ENCODE measurements at places on chromosomes 11 and 22.
A peak's percentile ranks its signal among the peaks of the same experiment; 100 is the strongest.

DNA sequence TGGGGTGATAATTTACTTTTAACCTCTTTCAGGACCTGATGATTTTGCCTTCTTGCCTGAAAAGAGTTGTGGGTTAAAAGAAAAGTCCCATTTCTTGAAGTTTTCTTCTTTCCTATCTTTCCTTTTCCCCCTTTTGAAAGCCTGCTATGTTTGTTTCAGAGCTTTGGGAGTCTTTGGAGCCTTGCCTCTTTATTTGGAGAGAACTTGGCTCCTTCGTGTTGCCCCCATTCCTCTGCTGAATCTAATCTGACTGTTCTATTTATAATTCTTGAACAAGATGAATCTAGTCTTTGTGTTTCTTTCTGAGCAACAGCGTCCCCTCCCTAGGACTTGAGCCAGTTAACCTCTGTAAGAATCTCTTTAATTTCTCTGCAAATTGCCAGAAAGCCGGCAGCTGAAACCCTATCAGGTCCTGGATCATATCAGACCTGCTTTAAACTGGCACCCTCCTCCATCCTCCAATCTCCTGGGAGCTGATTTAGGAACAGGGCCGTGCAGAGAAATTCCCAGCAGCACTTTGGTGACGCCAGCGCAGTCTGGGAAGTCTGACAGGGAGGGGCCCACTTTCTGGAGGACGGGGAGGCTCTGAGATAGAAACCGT is 289.1 kb upstream of the SORL1-AS1 start:
- peak; percentile 23 for DNase-seq

DNA sequence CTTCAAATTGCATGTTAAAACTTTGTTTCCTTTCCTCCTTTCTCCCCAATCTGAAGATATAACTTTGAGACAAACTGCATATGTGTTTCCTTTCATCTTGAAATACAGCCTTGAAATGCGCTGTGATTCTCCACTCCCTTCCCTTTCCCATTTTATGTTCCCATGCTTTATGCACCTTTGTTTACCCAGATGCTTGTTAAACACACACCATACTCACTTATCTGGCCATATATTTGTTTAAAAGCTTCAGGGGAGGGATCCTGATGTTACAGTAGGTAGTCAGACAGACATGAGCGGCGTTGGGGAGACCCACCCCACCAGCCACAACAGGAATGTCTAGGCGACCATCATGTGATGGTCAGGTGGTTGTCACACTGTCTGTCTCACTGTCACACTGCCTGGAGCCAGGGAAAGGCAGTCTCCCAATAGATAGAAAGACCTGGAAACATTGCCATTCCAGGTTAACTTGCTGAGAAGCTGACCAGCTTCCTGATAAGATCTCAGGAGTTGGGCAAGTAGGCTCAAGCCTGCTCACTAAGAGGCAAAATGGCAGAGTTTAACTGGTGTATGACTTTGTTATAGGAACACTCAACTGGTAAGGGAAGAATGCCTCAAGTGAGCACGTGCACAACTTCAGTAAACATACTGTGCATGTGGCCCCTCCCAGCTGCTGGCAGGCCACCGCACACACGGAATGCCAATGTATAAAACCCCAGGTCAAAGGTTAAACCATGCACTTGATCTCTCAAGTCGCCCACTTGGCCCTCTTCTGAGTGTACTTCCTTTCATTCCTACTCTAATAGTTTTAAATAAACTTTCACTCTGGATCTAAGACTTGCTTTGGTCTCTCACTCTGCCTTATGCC is 23.5 kb upstream of the MSANTD2 start:
- DNase-seq, result no peak

GRCh38 chr11:116507016-116507415 is 265.8 kb downstream of the BUD13 start:
- DNase-seq, result no peak

DNA sequence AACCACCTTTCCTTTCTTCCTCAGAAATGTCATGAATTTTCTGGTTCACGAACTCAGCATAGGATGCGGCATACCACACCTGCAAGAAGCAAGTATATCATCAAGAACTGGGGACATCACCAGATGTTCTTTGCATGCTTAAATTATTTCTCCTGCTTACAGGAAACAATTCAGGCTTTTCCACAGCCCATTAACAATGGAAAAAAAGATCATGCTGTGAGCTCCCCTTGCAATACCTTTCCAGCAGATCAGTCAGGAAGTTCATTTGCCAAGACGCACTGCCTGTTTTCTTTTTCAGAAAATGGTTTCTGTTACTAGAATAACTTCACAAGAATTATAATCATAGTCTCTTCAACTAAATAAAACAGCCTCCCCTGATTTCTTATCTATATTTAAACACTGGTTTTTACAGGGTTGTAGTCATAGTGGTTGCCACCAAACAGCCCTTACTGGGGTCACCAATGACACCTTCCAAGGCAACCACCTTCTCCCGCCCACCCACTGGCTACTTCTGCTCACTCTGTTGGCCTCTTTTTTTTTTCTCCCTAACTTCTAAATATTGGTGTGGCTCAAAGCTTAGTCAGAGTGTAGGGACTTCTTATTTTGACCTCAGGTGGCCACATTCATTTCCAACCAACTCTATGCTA is 42.3 kb upstream of the NFRKB start:
- no peak for DNase-seq

DNA sequence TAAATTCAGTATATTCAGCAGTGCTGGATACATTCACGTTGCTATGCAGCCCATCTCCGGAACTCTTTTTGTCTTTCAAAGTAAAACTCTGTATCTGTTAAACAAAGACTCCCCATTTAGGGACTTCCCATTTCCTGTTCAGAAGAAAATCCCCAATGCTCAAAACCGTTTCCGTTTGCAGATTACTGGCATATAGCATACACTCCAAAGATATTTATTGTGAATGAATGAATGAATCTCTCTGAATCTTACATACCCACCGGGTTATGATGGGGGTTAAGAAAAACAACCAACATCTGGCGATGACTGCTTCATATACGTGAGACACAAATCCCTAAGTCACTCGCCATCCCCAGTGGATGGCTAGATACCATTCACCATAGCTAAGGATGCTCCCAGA is 1.6 kb downstream of the THY1 start:
- DNase-seq, result no peak

DNA sequence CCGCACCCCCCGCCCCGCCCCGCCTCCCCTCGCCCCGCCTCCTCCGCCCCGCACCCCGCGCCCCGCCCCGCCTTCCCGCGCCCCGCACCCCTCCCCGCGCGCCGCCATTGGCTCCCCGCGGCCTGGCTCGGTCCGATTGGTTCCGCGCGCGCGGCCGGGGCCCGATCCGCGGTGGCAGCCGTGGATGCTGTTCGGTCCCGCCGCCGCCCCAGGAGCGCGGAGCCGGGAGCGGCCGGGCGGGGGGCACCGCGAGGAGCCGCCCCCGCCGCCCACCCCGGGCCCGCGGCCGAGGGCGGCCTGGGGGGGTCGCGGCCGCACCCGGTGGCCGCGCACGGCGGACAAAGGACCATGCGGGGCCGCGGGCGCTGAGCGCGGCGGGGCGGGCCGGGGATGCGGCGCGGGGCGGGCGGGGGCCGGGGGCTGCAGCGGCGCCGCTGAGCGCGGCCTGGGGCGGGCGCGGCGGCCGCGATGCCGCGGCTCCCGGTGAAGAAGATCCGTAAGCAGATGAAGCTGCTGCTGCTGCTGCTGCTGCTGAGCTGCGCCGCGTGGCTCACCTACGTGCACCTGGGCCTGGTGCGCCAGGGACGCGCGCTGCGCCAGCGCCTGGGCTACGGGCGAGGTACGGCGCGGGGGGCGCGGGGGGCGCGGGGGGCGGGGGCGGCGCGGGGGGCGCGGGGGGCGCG is at the start of gene B4GALNT4:
TSS of gene B4GALNT4 (plus strand) at position 164 of the 683 bp plus-strand sequence. CDS start at position 469, 305 bp downstream.
- no peak for DNase-seq

GRCh38 chr22:28025333-28025732 is 106.3 kb upstream of the PITPNB start:
- DNase-seq, result no peak

GRCh38 chr22:39472570-39473556 is 16.1 kb downstream of the MGAT3 start:
- DNase-seq, result no peak

DNA sequence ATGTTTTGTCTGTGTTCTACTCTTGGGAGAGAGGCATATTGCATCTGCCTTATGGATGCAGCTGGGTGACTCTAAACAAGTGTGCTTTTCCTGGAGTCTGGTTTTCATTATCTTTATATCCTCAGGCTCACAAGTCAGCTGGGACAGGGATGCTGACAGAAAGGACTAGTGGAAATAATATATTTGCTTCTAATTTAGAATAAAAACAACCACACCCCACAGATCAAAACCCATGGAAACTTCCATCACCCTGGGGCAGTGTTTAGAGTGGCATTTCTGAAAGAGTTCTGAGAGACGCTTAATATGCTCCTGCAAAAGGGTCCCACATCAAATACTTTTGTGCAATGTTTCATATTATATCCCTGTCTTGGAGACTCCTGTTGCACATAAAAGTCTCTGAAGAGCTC is 20.8 kb downstream of the KCNE3 start:
- DNase-seq, result no peak

GRCh38 chr11:35651263-35651662 is 11.3 kb upstream of the TRIM44 start:
- no peak for DNase-seq

GRCh38 chr11:128523641-128524040 is 63.7 kb downstream of the ETS1 start:
- DNase-seq, result no peak

DNA sequence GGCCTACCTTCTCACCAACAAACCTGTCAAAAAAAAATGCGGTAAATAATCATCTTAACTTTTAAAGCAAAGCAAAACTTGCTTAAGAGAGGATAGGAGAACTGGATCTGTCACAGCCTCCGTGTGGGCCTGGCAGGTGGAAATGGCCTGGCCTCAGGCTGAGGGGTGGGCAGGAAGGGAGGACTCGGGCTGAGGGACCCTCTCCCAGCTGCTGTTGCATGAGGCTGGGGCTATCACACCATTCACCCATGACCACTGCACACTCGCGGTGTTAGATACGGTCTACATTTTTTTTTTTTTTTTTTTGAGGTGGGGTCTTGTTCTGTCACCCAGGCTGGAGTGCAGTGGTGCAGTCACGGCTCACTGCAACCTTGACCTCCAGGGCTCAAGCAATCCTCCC is 24.5 kb downstream of the ARHGAP1 start:
- DNase-seq, result no peak

DNA sequence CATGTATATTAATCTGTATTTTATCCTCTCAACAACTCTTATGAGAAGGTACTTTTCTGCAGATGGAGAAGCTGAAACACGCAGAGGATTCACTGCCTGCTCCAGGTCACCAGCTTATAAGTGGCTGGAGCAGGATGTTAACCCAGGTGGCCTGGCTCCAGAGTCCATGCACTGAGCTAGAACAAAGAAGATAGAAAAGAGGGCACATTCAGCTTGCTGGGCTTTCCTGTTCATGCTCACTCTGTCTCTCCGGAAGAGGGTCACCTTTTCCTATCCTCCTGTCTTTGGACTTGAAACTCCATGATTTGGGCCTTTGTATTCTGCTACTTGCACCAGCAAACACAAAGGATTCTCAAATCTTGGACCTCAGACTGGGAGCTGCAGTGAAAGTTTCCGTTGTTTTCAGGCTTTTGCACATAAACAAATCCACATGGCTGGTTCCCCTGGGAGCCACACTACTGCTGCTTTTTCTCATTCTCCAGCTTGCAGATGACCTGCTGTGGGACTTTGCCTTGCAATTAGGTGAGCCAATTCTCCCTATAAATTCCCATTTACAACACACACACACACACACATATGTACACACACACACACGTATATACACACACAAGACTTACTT is 117.3 kb upstream of the GRK3 start:
- no peak for DNase-seq

DNA sequence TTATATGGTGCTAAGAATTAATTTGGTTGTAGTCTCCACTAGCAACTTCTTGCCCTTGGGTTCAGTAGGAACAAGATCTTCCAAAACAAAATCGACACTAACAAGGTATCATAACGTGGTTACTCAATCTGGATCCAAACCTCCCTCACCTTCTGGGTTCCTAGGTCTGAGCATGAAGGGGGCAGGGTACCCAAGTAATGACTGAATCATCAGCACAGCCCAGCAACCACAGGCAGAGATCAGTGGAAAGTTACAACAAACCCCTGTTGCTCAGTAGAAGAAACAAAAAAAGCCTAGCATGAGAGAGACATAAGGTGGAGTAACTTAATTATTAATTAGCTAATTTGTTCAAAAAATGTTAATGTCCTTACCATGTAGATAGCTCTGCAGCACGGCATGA is 221.4 kb downstream of the BLID start:
- DNase-seq, result no peak

DNA sequence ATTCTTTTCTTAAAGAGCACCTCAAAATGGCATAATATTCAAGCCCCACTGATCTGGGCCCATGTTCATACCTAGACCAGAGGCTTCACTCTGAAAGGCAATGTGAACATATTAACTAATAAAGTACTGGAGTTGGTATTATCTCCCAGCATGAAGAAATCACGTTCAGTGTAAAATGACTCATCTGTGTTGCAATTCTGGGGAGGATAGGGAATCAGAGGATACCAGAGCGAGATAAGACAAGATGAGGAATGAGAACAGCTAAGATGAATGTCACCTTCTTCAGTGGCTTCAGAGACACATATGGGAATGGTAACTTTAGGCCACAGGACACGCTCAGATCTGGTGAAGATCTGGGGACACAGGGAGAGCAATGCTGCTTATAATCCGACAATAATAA is 121.1 kb downstream of the NTM start:
- no peak for DNase-seq

- DNase-seq, result peak; percentile 63
Observed at GRCh38 chr11:65593518-65594414, 1.8 kb downstream of the KCNK7 start.

GRCh38 chr11:102920118-102920684 is 35.3 kb downstream of the MMP13 start:
- no peak for DNase-seq

DNA sequence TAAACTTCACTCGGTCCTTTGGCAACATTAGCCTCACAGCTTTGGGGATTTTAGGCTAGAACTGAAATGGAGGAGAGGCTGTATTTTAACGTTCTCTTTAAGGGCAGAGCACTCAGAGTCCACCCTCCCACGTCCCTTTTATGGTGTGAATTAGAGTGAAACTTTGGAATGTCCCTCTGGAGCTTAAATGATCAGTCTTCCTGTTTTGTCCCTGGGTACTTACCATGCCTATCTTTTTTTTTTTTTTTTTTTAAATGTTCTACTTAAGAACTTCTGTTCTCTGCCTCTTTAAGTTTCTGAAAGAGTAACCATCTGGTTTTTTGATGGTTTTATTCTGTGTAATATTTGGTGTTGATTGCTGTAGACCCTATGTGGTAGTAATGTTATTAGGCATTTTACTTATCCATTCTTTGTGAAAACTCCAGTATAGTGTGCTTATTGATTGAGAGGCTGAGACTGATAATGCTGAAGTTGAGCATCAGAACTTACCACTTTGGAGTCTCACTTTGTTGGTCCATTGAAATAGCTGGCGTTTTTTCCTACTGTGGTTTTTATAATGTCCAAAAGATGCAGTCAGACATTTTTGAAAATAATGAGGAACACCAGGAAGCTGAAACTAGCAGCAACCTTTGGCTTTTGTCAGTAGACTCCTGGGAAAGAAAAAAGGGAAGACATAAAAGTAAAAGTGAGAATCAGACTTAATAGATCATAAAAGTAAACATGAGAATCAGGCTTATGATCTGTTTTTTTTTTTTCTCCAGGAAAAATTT is 11.6 kb downstream of the UVRAG start:
- DNase-seq, result no peak

Data from occipital lobe (tissue), 3 donors.